ENCODE measurements at places on chromosomes 5 and 9.

GRCh38 chr9:34577400-34578240 lies 11.9 kb downstream of the CNTFR start:
- DNase-seq: no peak

DNA sequence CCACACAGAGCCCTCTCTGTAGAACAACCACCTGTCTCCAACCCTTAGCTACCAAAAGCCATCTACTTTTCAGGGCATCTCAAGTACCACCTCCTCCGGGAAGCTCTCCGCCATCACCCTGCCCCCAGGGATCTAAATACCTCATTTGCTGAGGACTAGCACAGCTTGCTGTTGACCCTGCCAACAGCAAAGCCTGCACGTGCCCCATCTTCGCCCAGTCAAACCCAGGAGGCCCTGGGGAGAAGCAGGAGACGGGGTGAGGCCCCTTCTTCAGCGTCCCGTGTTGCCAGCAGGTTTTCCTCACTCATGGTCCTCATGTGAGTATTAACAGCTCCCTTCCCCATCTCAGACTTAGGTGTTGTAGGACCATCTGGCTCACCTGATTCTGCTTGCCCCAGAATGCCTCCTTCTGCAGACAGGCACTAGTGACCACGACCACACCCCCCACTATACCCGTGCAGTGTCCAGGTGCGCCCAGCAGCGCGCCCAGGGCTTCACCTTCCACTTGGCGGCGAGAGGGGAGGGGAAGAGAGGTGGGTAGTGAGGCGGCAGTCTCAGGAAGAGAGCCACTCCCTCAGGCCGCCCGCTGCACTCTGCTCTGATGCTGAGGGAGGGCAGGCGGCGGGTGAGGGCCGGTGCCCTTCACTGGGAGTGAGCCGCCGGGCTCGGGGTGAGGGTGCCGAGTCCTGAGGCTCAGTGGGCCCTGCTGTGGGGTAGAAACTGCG lies 11.1 kb downstream of the VAV2 start:
- no peak for DNase-seq

GRCh38 chr5:83672646-83673045 lies 48.0 kb downstream of the HAPLN1 start:
- no peak for DNase-seq

GRCh38 chr9:135504262-135505243 lies 4.1 kb downstream of the MRPS2 start:
- no peak for DNase-seq

DNA sequence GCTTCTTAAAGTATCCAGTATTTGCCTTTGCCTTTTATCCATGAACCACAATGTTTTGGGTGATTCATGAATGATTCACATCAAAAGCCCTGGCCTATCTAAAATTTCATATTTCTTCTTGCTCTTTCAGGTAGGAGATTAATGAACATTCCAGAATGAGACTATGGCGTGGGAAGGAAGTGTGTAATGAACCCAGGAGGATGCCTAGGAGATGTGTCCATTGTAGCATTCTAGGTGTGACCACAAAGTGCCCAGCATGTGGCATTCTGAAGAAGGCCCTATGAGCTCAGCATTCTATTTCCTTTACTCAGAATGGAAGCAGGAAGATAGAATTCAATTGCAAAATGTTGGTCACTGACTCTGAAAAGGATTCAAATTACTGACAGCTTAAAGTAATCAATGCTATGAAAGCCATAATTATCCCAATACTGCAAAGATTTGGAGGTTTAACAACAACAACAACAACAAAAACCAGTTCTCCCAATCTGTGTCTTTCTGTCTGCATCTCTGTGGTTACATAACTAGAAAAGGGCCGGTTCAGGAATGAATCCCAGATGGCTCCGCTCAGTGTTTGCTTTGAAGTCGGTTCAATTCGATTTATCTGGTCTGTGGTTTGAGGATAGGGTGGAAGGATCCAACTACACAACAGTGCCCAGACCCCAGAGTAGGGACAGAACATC lies 126.7 kb downstream of the FOXD1 start:
- no peak for DNase-seq

GRCh38 chr5:4511996-4512656 lies 628.0 kb upstream of the ADAMTS16 start:
- no peak for DNase-seq

DNA sequence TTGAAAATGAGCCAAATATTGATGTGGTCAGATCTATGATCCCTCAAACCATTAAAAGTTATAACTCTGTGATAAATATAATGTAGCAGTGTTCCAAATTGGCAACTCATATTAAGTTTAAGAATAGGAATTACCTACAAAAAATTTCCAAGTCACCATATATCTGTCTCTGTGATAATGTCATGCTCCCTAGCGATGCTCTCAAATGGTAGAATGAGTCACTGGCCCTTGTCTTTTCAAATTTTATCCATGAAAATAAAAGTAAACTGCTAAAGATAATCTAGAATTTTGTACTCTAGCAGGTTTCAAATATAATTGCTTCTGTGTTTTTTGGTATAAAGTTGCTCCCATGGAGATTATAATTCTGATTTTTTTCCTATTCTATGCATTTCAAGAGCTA lies 277.1 kb downstream of the PDE4D start:
- no peak for DNase-seq

GRCh38 chr5:42586625-42587024 lies 163.4 kb downstream of the GHR start:
- no peak for DNase-seq

GRCh38 chr5:5629607-5629978 lies 207.1 kb downstream of the ICE1 start:
- no peak for DNase-seq

DNA sequence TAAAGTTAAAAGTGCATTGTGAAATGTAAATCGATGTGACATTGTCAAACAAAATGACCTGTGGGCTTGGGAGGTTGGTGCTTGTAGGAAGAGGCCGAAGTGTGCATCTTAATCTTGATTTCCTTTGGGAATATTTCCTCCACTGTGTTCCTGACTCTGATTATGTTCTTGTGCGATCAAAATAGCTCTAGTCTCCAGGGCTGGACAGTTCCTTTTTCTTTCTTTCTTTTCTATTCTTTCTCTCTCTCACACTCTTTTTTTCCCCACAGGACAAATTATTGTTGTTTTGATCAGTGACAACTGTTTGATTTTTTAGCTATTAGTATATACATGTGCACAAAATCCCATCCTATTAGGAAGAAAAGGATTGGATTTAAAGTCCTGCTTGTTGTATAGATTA lies 347.5 kb downstream of the ZSWIM6 start:
- no peak for DNase-seq

DNA sequence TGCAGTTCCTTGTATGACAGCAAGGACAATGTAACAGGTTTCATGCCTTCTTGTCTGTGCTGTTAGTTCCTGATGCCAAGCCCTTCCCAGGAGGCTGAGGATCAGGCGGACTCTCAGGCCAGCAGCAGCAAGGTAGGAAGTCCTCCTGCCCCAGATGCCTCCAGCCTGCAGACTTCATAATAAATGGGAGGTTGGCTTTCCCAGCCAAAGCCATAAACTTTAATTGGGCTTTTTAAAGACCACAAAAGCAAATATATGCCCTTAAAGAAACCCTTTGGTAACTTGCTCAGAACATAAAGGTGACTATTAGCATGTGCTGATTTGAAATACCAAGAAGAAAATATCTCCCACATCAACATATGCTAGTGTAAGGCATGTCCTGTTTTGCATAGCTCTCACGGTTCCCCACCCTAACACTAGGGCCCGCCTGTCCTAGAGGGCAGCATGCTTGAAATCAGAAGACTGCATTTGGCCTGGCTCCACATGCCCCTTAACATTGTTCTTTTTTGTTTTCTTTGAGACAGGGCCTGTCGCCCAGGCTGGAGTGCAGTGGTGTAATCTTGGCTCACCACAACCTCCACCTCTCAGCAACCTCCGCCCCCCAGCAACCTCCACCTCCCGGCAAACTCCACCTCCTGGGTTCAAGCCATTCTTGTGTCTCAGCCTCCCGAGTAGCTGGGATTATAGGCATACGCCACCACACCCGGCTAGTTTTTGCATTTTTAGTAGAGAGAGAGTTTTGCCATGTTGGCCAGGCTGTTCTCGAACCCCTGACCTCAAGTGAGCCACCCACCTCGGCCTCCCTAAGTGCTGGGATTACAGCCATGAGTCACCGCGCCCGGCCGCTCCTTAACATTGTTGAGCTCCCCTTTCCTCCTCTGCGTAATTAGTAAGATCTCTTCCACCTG lies 44.6 kb upstream of the FCN1 start:
- no peak for DNase-seq

- no peak for DNase-seq
Measured at GRCh38 chr9:95776176-95776575, 99.3 kb upstream of the ERCC6L2 start.

GRCh38 chr5:141734501-141735229 lies 52.6 kb upstream of the ARAP3 start:
- no peak for DNase-seq

GRCh38 chr9:14243514-14244042 lies 70.4 kb downstream of the NFIB start:
- no peak for DNase-seq

- DNase-seq: no peak
Measured at GRCh38 chr9:136232969-136233368, 12.6 kb downstream of the QSOX2 start.

DNA sequence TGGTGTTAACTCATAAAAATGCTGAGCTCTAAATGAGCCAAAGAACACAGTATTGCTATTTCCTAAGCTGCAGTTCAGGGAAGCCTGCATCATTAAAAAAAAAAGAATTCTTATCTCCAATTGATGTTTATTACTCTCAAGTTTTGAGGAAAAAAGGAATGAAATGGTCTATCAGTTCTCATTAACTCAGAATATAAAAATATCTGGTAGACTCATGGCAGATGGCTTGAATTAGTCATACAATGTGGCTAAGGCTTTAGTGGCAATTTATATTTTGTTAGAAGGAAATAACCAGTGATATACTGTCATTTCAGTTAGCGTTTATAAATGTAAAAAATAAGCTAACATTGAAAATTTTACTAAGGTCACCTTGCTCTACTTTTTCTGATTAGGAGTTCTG lies 1403.4 kb upstream of the C9orf72 start:
- no peak for DNase-seq

GRCh38 chr9:109323771-109324170 lies 2.9 kb upstream of the EPB41L4B start:
- DNase-seq: no peak

DNA sequence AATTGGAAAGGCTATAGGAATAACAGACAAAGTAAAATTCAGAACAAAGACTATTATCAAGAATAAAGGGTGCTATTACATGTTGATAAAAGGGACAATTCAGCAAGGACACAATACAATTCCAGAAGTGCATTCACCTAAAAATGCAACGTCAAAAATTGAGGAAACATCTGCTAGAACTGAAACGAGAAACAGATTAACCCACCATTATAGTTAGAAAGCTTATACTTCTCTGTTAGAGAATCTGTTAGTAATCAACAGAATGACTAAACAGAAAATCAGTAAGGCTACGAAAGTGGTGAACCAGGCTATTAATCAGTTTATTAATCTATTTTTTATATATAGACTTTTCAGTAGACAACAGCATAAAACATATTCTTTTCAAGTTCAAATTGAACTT lies 14.8 kb downstream of the FCN1 start:
- no peak for DNase-seq

DNA sequence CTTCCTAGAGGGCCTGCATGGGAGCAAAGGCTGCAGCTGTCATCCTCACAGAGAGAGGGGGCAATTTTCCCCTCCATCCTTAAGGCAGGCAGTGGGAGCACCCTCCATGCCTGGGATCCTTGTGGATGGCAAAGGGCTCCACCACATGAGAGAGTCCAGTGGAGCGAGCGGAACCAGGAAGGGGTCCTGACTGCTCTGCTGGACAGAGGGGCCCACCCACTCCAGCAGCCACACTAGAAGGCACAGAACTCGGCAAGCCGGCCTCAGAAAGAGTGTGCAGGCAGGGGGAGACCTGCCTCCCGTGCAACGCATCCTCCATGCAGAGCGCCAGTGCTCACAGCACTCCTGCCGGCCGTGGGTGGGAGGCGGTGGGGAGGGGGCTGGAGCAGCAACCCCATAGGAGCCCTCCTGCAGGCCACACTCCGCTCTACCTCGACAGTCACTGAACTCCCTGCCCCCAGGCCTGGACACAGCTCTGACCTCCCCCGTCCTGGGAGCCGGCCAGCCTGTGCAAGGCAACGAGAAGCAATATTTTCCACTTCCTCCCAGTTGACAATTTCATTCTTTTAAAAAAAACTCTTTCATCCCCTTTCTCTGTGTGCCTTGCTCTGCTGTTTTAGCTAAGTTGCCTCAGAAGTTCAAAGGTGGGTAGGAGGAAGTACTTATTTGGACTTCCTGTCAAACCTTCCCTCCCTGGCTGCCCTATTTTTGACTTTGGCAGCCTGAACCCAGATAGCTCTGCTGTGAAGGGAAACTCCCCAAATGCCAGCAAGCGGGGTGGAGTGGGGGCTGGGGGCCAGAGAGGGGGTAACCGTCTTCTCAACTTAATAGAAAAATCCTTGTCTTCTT lies 5.3 kb upstream of the LCP2 start:
- DNase-seq: no peak

DNA sequence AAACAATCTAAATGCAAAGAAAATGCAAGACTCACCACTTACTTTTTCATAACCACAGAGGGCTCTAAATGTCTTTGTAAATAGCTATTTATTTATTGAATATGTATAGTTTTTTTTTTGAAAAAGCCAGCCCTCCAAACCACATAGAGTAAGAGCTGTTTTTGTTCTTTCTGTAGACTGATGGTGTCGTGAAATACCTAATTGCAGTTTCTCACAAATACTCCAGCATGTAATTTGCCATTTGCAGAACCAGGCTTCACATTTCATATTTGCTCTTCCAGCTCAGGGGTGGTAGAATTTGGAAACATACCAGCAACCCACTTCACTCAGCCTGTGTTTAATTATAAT lies 159.8 kb downstream of the TMC1 start:
- no peak for DNase-seq

GRCh38 chr5:77798456-77798855 lies 22.3 kb upstream of the TBCA start:
- no peak for DNase-seq

DNA sequence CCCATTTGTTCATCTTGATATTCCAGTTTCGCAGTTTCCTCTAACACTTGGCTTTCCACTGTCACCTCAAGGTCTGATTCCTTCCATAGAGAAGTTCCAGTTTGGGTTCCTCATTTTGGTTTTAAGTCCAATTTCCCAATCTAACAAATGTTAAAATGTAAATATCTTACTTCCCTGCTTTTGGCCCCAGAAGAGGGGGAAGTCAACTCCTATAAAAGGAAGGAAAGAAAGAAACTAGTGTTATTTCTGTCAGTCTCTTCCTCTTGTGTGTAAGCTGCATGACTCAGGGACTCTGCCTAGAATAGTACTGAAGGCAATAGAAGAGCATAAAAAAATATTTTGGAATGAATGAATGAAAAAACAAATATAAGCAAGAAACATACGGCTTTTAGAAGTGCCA lies 127.5 kb upstream of the CCNG1 start:
- DNase-seq: no peak

- no peak for DNase-seq
Measured at GRCh38 chr9:97427885-97428284, 16.0 kb downstream of the TDRD7 start.
